DND-41 (cell line): ENCODE measurements at places on chromosomes 1 and 21.

DNA sequence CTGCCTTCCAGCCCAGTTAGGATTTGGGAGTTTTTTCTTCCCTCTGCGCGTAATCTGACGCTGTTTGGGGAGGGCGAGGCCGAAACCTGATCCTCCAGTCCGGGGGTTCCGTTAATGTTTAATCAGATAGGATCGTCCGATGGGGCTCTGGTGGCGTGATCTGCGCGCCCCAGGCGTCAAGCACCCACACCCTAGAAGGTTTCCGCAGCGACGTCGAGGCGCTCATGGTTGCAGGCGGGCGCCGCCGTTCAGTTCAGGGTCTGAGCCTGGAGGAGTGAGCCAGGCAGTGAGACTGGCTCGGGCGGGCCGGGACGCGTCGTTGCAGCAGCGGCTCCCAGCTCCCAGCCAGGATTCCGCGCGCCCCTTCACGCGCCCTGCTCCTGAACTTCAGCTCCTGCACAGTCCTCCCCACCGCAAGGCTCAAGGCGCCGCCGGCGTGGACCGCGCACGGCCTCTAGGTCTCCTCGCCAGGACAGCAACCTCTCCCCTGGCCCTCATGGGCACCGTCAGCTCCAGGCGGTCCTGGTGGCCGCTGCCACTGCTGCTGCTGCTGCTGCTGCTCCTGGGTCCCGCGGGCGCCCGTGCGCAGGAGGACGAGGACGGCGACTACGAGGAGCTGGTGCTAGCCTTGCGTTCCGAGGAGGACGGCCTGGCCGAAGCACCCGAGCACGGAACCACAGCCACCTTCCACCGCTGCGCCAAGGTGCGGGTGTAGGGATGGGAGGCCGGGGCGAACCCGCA lies at the start of gene PCSK9:
Gene PCSK9 (plus strand): TSS at position 207 of the 741 bp plus-strand sequence. CDS start 290 bp downstream, at position 497.
- H3K27ac ChIP-seq, result no peak within 1 kb of the TSS
- no peaks in the 10 kb centered on the region for H3K36me3 ChIP-seq
- H3K27me3 ChIP-seq, result peaks cover 25% of the 10 kb centered on the region
- H3K4me3 ChIP-seq, result no peak within 1 kb of the TSS
- no peak for DNase-seq

- no peaks in the 10 kb centered on the region for H3K4me1 ChIP-seq
- no peak for DNase-seq
- no peak overlapping the region for H3K4me3 ChIP-seq
- H3K27me3 ChIP-seq, result no peaks in the 10 kb centered on the region
These were observed 89.7 kb downstream of the PBX1 start for GRCh38 chr1:164648636-164649035.

DNA sequence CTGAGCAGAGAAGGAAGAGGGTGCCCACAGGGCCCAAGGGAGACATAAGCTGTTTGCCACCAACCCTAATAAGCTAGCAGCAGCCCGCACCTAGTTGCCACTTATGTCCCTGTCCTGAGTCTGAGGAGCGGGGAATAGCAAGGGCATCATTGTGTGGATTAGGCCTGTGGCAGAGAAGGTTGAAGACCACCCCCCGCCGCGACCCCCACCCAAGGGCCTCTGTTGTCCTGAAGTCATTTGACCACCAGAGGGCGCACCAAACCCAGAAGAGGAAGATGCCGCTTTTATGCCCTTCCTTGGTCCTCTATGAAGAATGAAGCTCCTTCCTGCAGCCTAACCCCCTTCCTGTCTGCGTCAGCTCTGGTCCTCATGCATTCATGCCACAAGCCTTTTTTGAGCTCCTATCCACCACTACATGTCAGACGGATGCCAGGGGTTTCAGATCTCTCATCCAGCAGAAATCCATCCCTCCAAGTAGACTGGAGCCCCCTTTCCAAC lies 16.6 kb downstream of the RHBG start:
- no peaks in the 10 kb centered on the region for H3K36me3 ChIP-seq
- DNase-seq, result peak; percentile 80
- 0 out of 2 replicates have a peak overlapping the region, but pooled peaks have one; percentile 5 for H3K27ac ChIP-seq
- H3K27me3 ChIP-seq, result no peaks in the 10 kb centered on the region

- no peaks in the 10 kb centered on the region for H3K36me3 ChIP-seq
- no peak overlapping the region for H3K4me3 ChIP-seq
- H3K27ac ChIP-seq, result no peak overlapping the region
These were observed 12.5 kb downstream of the DNAJC6 start for GRCh38 chr1:65321879-65322278.

DNA sequence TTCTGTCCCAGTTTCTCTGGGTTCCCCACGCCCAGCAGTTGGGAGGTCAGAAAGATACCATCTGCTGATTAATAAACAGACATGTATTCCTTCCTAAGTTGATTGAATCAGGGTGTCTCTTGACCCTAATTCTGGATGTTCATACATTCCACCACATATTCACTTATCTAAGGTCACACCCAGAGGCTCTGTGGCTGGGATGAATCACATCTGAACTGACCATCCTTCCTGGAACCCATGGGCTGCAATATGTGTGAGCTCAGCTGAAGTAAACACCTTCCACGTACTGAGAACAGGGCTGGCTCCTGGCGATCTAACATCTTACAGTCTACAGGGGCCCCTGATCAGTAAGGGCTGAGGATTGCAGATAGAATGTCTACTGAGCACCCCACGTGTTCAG lies 20.5 kb upstream of the TRABD2B start:
- no peaks in the 10 kb centered on the region for H3K36me3 ChIP-seq
- no peak for DNase-seq
- no peaks in the 10 kb centered on the region for H3K4me1 ChIP-seq

- no peaks in the 10 kb centered on the region for H3K36me3 ChIP-seq
- DNase-seq, result no peak
- H3K27ac ChIP-seq, result no peak overlapping the region
- H3K27me3 ChIP-seq, result no peaks in the 10 kb centered on the region
- H3K4me3 ChIP-seq, result no peak overlapping the region
These were observed 158.0 kb downstream of the GPATCH2 start for GRCh38 chr1:217472915-217473314.

GRCh38 chr1:21301794-21302440 lies 11.7 kb upstream of the ECE1 start:
- H3K27ac ChIP-seq, result no peak overlapping the region
- no peak for DNase-seq
- no peak overlapping the region for H3K4me3 ChIP-seq
- H3K27me3 ChIP-seq, result no peaks in the 10 kb centered on the region
- H3K36me3 ChIP-seq, result no peaks in the 10 kb centered on the region; the same call in 1 of the 2 replicates
- no peaks in the 10 kb centered on the region for H3K4me1 ChIP-seq

DNA sequence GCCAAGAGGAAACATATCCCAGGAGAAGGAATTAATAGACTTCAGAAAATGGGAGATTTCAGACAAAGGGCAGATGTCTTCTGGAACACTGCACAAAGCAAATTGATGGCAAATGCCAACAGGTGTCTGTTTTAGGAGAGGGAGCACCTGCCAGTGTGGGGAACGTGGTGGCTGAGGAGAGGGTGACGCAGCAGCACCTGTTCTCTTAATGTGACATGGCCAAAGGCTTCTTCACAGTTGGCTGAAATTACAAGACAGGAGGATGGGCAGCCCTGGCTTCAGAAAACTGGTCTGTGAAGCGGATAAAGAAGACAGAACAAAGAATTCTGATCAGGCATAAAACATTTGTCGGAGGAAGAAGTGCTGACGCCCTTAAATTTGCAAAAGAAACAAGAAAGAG lies 178.7 kb upstream of the RUNX1 start:
- no peaks in the 10 kb centered on the region for H3K36me3 ChIP-seq
- peak; percentile 60 for DNase-seq
- H3K27ac ChIP-seq, result peak overlapping the region; percentile 96
- no peaks in the 10 kb centered on the region for H3K27me3 ChIP-seq

DNA sequence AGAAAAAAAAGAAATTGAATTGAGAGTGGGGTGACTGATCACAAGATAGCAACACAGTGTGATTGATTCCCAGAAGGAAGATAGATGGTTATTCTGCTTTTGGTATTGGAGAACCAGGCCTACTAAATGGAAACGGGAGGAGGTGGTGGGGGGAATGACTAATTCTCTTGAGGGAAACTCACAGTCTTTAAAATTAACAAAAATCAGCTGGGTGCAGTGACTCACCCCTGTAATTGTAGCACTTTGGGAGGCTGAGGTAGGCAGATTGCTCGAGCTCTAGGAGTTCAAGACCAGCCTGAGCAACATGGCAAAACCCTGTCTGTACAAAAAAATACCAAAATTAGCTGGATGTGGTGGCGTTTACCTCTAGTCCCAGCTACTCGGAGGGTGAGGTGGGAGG lies 134.6 kb upstream of the PDE4B start:
- no peak for DNase-seq
- H3K27ac ChIP-seq, result no peak overlapping the region
- no peaks in the 10 kb centered on the region for H3K4me1 ChIP-seq
- no peaks in the 10 kb centered on the region for H3K27me3 ChIP-seq
- H3K36me3 ChIP-seq, result no peaks in the 10 kb centered on the region
- no peak overlapping the region for H3K4me3 ChIP-seq

DNA sequence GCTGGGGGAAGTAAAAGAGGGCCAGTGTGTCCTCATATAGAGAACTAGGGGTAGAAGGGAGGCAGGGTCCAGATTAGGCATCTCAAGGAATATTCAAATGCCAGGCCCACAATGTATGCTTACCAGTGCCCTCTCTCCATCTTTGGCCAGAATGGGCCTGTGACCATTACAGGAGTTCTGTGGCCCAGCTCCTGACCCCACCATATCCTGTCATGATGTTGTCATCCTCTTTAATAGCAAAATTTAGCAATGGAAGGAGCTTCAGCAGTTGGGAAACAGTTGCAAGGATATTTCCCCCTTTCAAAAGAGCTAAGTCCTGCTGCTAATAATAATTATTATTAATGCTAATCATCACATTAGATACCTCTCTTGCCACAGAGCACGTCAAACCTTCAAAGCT lies 49.3 kb upstream of the JUN start:
- H3K4me3 ChIP-seq, result no peak overlapping the region
- H3K4me1 ChIP-seq, result no peaks in the 10 kb centered on the region
- H3K27ac ChIP-seq, result no peak overlapping the region
- H3K27me3 ChIP-seq, result no peaks in the 10 kb centered on the region
- no peak for DNase-seq

- peaks cover 15% of the 10 kb centered on the region for H3K4me1 ChIP-seq
- no peak for DNase-seq
- no peak overlapping the region for H3K4me3 ChIP-seq
These were observed 8.4 kb upstream of the SPATA1 start for GRCh38 chr1:84497631-84498275.

GRCh38 chr1:116990612-116991151 lies 10.9 kb upstream of the CD101 start:
- no peak overlapping the region for H3K4me3 ChIP-seq
- H3K36me3 ChIP-seq, result no peaks in the 10 kb centered on the region
- no peak for DNase-seq
- peaks cover 21% of the 10 kb centered on the region for H3K4me1 ChIP-seq
- no peak overlapping the region for H3K27ac ChIP-seq
- H3K27me3 ChIP-seq, result no peaks in the 10 kb centered on the region

DNA sequence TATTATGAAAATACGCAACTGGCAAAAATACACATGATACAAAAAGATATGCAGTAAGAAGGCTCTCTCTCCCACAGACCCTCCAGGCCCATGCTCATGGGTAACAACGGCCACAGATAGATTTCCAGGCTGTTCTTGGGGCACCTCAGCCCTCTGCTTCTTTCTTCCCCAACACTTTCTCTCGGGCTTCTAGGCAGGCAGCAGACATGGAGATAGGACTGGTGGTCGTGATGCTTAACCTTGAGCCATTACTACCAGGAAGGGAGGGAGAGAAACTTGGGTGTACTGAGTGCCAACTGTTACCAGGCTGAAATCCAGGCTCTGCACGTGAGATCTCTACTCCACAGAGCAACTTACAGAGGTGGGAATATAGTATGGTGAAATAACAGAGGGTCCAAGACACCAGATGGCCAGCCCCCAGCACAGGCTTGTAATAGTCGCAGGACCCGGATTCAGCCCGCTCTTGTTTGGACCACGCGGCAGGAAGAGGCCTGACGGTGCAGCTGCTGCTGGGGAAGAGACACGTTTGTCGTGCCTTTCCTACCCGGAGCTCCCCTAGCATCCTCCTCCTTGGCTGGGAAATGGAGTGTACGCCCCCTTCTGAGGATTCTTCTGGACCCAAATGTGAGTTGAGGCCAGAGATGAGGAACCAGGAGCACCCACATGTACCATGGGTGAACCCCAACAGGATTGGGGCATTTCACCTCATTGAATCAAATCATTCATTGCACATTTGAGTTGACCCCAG lies 441.1 kb upstream of the VAMP3 start:
- DNase-seq, result no peak
- H3K27ac ChIP-seq, result no peak overlapping the region
- H3K4me3 ChIP-seq, result no peak overlapping the region
- H3K27me3 ChIP-seq, result peaks cover 3% of the 10 kb centered on the region
- no peaks in the 10 kb centered on the region for H3K4me1 ChIP-seq

- H3K27me3 ChIP-seq, result no peaks in the 10 kb centered on the region
- no peak overlapping the region for H3K4me3 ChIP-seq
- H3K36me3 ChIP-seq, result no peaks in the 10 kb centered on the region
- DNase-seq, result peak; percentile 18
These were observed 24.6 kb downstream of the C2CD2 start for GRCh38 chr21:41929248-41929647.

DNA sequence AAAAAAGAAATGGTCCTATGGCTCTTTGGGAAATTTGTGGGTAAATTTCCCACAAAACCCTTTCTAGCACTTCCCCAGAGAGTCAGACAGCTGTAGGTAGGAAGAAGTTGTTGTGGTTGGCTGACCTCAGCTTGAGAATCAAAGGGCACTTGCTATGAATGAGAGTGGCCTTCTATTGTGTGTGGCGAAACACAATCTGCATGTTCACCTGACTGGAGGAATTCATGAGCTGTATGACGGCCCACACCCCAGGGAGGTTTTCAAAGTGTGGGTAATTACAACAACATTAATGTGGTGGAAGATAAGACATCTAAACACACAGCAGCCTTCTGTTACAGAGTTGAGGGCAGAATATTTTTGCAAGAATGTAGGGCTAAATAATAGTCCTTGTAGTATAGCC lies 38.8 kb downstream of the NGF start:
- H3K27me3 ChIP-seq, result peaks cover 7% of the 10 kb centered on the region
- H3K36me3 ChIP-seq, result no peaks in the 10 kb centered on the region
- no peak for DNase-seq
- H3K4me1 ChIP-seq, result no peaks in the 10 kb centered on the region

GRCh38 chr1:185857442-185857841 lies 123.3 kb downstream of the HMCN1 start:
- no peak overlapping the region for H3K27ac ChIP-seq
- DNase-seq, result no peak
- no peaks in the 10 kb centered on the region for H3K36me3 ChIP-seq

- no peaks in the 10 kb centered on the region for H3K27me3 ChIP-seq
- no peak overlapping the region for H3K27ac ChIP-seq
- H3K36me3 ChIP-seq, result peaks cover 48% of the 10 kb centered on the region
- no peaks in the 10 kb centered on the region for H3K4me1 ChIP-seq
- no peak overlapping the region for H3K4me3 ChIP-seq
- no peak for DNase-seq
These were observed 34.3 kb downstream of the SLC35D1 start for GRCh38 chr1:67019600-67020136.

GRCh38 chr1:62908168-62908695 lies 124.3 kb downstream of the ATG4C start:
- no peaks in the 10 kb centered on the region for H3K27me3 ChIP-seq
- no peak overlapping the region for H3K27ac ChIP-seq
- no peak for DNase-seq
- no peaks in the 10 kb centered on the region; the same call in 1 of the 2 replicates for H3K4me1 ChIP-seq
- H3K4me3 ChIP-seq, result no peak overlapping the region

GRCh38 chr1:167517535-167518330 lies 596 bp downstream of the CD247 start:
- peak overlapping the region; percentile 83 for H3K4me3 ChIP-seq
- no peaks in the 10 kb centered on the region for H3K27me3 ChIP-seq
- H3K4me1 ChIP-seq, result peaks cover 63% of the 10 kb centered on the region
- peaks cover 22% of the 10 kb centered on the region for H3K36me3 ChIP-seq

GRCh38 chr1:245721488-245721887 lies 566.7 kb downstream of the KIF26B start:
- DNase-seq, result no peak
- H3K27ac ChIP-seq, result no peak overlapping the region
- no peaks in the 10 kb centered on the region for H3K36me3 ChIP-seq
- no peaks in the 10 kb centered on the region for H3K4me1 ChIP-seq
- no peaks in the 10 kb centered on the region for H3K27me3 ChIP-seq
